ENCODE measurements at places on chromosomes 3 and 15.

DNA sequence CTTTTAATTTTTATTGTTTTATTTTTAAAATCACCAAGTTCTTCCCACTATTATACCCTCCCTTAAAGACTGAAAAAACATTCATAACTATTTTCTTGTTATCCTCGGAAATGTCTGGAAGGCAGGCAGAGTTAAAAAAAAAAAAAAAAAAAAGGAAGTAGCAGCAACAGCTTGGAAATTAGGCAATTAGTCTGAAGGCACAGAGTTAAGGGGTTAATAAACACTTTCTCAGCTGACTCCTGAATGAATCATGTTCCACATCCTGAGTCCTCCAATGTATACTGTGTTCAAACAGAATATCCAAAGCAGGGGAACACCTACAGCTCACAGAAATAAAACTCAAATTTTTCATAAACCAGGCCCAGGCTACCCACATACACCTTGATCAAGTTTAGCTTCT is 5.8 kb downstream of the HEXA start:
- no peak for DNase-seq

- no peak for DNase-seq
Measured at GRCh38 chr3:195263925-195264600, 6.9 kb downstream of the XXYLT1 start.

- no peak for DNase-seq
Measured at GRCh38 chr3:166013073-166013679, 176.0 kb upstream of the BCHE start.

DNA sequence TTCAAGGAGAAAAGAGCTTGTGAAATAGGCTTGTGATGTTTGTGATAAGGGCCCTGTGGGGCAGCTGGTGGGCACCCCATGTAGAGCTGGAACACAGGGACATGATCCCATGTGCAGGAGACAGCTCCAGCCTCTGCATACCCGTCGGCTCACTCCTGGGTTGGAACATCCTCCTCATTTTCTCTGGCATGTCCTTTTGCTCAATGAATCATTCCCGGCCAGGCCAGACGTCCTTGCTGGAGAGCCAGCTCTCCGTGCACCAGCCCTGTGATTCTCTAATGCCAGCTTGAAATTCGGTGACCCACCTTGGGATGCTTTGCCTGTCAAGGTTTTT is 77.3 kb downstream of the SMAD3 start:
- no peak for DNase-seq
